Endothelial cell (in vitro differentiated cells): ENCODE measurements at places on chromosomes 16 and 17.

GRCh38 chr16:55045329-55045728 is 114.7 kb downstream of the IRX5 start:
- DNase-seq = no peak

DNA sequence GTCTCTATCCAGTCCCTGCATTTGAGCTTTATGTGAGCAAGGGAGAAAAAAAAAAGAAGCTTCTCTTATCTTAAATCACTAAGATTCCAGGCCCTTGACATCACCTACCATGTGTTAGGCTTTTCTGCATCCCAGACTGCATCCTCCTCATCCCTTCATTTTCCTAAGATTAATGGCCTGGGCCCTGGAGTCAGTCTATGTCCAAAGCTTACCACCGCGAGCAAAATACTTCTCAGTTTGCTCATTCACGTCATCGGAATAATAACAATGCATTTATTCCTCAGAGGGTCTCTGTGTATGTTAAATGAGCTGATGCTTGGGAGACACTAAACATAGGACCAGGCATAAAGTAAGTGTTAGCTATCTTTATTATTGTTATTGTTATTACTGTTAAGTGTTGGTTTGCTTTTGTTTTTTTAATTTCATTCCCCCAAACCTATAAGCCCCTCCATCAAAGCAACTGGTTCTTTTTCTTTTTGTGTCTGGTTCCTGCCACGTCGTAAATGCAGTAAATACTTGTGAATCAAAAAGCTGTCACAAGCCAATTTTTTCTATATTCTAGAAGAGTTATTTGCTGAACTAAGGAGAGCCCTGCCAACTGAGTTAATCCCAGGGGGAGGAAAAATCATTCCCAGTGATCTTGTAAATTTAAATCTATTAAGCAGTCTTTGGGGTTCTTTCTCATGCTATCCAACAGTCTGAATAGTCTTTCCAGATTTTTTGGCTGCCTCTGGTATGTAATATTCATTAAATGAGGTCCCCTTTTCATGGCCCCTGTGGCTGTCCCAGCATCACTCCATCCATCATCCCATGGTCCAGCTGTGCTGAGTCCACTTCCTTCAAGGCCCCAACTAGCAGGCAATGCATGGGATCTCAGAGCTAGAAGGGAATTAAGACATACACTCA is 46.5 kb downstream of the VAT1L start:
- no peak for DNase-seq

DNA sequence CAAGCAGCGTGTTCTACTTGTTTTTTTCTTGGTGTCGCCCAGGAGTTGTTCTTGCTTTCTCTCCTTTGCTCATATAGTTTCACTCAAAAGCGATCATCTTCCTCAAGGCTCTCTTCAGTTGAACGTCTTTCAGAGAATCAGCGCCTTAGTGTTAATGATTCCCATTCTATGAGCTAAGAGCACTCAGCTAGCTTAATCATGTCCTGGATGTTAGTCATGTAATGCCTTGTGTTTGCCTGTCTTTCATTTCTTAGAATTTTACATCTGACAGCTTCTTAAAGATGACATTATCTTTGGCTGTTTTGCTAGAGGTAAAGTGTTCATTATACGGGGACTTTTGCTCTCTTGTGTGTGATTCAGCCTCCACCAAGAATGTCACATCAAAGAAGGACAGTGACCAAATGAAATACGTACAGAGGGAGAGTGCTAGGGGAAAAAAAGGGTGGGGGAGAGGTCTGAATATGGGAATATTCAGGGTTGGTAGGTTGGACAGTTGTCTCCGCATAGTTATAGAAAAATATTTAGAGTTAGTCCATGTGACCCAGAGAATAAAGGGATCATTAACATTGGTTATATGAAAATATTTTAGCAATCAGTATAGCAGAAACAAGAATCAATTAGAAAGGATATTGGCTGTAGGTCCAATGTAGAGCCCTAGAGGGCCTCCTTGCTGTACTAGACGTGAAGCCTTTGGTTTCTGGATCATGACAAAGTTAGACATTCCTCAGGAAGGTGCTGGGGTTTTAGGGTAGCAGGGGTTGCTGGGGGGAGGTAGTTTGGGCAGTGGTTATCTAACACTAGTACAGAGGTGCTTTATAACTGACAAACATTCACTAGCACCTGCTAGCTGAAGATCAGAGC is 31.9 kb upstream of the ANKFN1 start:
- no peak for DNase-seq

DNA sequence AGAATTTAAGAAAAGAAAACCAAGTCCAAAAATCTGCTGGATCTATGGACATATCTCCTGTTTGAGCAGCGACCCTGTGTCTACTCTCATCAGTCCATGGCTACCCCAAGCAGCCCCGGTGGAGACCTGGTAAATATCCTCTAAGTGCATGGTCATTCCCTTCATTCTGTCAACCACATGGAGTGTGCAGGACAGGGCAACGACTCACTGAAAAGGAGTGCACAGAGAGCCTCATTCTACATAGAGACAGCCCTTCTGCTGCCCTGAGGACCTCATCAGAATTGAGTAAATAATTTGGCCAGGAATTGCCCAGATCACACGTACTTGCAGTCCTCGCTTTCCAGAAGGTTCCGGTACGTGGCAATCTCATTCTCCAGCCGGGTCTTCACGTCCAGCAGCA is 3.0 kb downstream of the KRT38 start:
- no peak for DNase-seq

GRCh38 chr16:5025171-5025632 is 8.5 kb downstream of the NAGPA start:
- peak; percentile 55 for DNase-seq

DNA sequence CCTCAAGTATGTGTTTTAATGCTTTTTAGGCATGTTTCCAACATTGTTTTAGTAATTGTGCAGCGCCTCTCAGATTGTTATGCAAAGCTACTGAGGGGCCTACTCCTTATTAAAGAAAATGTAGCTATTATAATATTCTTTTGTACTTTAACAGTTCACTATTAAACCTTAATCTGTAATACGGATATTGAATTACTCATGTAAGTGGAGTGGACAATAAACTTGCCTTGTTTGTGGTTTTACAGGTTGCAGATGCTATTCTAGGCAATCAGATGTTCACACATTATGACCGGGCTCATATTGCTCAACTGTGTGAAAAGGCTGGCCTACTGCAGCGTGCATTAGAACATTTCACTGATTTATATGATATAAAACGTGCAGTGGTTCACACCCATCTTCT is 41.0 kb downstream of the PTRH2 start:
- DNase-seq = no peak
